CD4-positive, CD25-positive, alpha-beta regulatory T cell (primary cell): ENCODE measurements at places on chromosomes 4 and X. TPM values are rescaled to one million over a fixed set of nuclear protein-coding genes. Genes with fewer than 3 reads are reported as not detected.

PDZD4 gene
- 4.9 TPM for total RNA-seq

XKRX gene
- total RNA-seq: 1.2 TPM

SPINK2 gene
- 2.0 TPM for total RNA-seq

ERVMER34-1 gene
- total RNA-seq: not detected

CLCN4 gene
- total RNA-seq: 0.37 TPM

TAF7L gene
- total RNA-seq: not detected

FGF2 gene
- total RNA-seq: not detected

NUP54 gene
- total RNA-seq: 74.8 TPM

MCF2 gene
- 0.27 TPM for total RNA-seq
